ENCODE measurements at places on chromosomes 6 and 20. TPM values are rescaled to one million over a fixed set of nuclear protein-coding genes. Genes with fewer than 3 reads are reported as not detected.
A peak's percentile ranks its signal among the peaks of the same experiment; 100 is the strongest.

MRAP2 gene
- polyA plus RNA-seq: 1.4 TPM

C6orf132 gene
- 9.5 TPM for polyA plus RNA-seq

CLVS2 gene
- not detected for polyA plus RNA-seq

GPR6 gene
- not detected for polyA plus RNA-seq

DNA sequence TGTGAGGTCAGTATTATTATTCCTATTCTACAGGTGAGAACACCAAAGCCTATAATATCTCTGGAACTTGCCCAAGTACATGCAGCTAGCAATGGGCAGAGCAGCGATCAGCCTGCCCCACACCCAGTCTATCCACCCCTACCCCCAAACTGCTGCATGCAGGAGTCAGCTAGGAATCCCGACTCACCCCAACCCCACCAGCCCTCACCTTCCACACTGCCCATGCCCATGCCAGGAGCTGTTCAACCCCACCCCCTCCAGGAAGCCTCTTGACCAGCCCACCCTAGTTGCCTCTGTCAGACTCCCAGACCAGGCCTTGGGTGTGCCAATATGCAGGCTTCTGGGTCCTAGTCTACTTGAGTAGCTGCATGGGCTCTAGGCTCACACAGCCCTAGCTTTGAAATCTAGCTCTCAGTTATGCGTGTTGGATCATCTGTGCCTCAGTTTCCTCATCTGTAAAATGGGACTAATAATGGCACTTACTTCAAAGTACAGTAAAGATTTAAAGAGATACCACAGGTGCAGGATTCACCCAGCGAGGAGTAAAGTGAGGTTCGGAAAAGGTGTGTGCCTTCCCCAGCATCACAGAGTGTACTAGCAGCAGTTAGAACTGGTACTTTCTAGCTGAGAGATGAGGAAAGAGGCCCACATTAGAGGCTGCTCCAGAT, 173.2 kb downstream of the VEGFA start:
- no peak for DNase-seq

- DNase-seq: no peak
Observed at GRCh38 chr20:16490696-16491095, 82.6 kb downstream of the KIF16B start.

DNA sequence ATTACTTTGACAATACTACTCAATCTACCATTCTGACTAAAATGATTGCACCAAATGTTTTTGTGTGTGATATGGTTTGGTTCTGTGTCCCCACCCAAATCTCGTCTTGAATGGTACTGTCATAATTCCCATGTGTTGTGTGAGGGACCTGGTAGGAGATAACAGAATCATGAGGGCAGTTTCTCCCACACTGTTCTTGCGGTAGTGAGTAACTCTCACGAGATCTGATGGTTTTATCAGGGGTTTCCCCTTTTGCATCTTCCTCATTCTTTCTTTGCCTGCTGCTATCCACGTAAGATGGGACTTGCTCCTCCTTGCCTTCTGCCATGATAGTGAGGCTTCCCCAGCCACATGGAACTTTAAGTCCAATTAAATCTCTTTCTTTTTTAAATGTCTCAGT, 20.8 kb downstream of the SYCP2 start:
- DNase-seq: no peak

FAM162B gene
- polyA plus RNA-seq: not detected

- no peak for DNase-seq
Observed at GRCh38 chr6:74551896-74552295, 654.0 kb downstream of the COL12A1 start.

DNA sequence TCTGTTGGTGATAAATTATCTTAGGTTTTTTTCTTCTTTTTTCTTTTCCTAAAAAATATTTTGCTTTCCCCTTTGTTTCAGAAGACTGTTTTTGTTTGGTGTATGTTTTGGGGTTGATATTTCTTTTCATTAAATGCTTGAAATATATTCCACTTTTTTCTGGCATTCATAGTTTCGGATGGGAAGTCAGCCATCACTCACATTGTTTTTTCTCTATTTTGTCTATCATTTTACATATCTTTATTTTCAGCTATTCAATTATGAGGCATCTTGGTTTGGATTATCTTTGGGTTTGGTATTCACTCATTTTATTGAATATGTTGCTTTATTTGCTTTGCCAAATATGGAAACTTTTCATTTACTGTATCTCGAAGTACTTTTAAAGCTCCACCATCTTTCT, 600.5 kb upstream of the EYS start:
- no peak for DNase-seq

DDX43 gene
- polyA plus RNA-seq: not detected

DEF6 gene
- 19.3 TPM for polyA plus RNA-seq

MLIP gene
- not detected for polyA plus RNA-seq

DNA sequence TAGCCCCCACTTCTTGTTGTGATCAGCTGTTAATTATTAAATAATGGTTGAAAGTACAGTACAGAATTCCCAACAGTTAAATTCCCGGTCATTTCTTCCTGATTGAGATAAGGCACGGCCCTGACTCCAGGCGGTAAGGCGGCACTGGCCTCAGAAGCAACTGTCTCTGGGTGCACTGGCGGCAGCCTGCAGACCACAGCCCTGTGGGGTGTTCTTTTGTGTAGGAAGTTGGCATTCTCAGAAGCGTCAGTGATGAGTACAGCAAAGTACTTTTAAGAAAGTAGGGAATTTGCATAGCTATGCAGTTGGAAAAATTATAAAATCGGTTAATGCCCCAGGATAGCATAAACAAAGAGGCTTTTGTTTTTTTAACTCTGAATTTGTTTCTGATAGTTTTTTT, 50.5 kb downstream of the SAMD5 start:
- no peak for DNase-seq

GRCh38 chr6:41939848-41940758, 1.5 kb downstream of the CCND3 start:
- DNase-seq: peak; percentile 18

GRCh38 chr20:11338496-11339306, 579.0 kb upstream of the BTBD3 start:
- DNase-seq: peak; percentile 67
